ENCODE measurements at places on chromosomes 2 and 18.

GRCh38 chr18:75108579-75109318, 100.2 kb downstream of the PTGR3 start:
- DNase-seq = no peak

DNA sequence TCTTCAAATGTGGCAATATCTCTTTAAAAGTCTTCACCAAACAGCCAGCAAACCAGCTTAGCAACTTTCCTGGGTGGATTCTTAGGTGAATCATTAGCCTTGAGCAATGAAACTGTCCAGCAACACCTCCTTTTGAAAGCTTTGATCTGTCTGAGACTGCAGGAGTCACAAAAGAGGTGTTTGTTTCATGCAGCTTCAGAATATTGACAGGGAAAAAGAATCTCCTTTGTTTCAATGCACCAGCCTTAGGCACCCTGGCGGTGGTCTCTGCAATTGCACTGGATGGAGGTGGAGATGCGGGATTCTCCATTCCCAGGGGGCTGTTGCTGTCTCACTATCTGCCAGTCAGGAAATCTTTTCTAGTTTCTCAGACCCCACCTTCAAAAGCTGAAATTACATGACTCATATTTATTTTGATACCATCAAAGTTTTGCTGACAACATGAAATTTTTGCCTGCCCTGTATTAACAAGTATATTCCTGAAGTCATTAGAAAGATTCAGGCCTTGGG, 76.0 kb upstream of the DSG1 start:
- DNase-seq = no peak

DNA sequence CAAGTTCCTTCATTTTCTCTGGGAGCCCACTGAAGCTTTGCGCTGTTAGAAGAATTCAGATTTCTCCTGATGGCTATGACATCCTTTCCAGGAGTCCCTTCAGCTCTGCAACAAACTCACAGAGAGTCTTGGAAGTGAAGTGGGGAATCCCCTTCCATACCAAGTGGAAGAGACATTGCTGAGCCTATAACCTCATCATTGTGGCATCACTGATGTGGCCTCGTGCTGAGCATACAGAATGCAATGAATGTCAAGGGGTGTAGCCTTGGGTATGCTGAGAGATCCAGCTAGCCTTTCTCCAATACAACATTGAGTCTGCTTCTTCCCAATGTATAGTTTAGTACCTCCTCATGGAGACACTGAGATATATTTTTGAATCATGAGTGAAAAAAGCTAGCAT, 311.1 kb upstream of the RAB12 start:
- no peak for DNase-seq

GRCh38 chr18:61435064-61435652, 101.9 kb downstream of the CDH20 start:
- DNase-seq = peak; percentile 9

- DNase-seq = no peak
Observed at GRCh38 chr2:162623888-162624287, 214.7 kb downstream of the KCNH7 start.

DNA sequence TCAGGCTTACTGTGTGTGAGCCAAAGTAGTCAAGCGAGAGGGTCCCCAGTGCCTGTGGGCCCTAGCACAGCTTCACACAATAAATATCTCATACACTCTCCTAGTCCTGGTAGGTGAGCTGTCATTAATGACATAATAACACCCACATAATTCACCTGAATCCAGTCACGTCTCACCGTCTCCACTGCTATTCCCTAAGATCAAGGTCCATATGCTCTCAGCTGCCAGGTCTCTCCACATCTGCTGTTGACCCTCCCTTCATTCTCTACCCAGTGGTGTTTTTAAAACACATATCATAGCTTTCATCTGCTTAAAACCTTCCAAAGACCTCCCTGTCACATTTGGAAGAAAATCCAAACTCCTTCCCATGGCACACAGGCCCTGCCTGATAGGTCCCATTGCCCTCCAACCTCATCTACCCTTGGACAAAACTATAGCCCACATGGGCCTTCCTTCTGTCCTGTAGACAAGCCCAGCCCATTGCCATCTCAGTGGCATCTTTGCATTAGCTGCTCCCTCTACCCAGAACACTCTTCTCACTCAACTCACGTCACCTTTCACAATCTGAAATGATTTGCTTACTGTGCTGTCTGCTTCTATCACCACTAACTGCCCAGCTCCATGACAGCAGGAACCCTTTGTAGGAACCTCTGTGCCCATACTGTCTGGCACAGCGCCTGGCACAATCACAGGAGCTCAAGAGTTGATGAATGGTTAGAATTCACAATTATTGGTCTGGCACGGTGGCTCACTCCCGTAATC, 7.5 kb downstream of the KCNG3 start:
- DNase-seq = no peak

DNA sequence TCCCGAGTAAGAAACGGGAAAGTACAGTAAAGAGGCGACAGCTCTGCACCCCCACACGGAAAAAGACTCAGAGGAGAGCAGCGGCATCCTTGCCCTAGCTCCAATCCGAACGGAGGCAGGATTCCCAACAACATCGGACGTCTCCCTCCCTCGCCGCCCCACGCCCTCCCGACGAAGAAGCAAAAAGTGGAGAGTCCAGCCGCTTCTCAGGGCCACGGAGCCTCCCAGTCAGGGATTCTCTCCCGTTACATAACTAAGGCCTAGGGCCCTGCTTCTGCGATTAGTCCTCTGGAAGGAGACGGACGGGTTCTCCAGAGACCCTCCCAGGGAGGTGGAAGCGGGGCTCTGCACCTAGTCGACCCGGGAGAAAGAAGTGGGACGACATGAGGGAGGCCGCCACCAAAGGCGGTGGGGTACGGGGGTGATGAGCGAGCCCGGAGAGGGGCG, 587 bp downstream of the SUMO1 start:
- no peak for DNase-seq
